ENCODE measurements at places on chromosomes 6 and 20.

GRCh38 chr6:25717866-25718740 is 36.4 kb upstream of the SLC17A4 start:
- DNase-seq = no peak

GRCh38 chr20:1856424-1856823 is 38.8 kb upstream of the SIRPA start:
- no peak for DNase-seq

DNA sequence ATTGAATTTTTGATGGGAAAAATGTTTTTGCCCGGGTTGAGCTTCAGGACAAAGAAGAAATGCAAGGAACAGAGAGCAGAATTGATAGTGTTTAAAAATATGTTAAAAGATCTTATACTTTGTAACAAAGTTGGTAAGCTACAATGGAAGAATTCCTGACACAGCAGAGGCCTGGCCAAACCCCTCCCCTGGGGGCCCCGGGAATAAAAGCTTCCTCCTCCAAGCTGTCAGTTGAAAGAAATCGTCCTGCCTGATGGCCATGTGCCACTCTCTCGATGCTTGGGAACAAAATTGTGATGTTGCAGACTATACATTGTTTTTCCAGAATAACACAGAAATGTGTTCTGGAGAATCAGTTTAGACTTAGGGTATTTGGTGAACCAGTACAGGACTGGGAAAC is 14.2 kb upstream of the TOX2 start:
- no peak for DNase-seq

DNA sequence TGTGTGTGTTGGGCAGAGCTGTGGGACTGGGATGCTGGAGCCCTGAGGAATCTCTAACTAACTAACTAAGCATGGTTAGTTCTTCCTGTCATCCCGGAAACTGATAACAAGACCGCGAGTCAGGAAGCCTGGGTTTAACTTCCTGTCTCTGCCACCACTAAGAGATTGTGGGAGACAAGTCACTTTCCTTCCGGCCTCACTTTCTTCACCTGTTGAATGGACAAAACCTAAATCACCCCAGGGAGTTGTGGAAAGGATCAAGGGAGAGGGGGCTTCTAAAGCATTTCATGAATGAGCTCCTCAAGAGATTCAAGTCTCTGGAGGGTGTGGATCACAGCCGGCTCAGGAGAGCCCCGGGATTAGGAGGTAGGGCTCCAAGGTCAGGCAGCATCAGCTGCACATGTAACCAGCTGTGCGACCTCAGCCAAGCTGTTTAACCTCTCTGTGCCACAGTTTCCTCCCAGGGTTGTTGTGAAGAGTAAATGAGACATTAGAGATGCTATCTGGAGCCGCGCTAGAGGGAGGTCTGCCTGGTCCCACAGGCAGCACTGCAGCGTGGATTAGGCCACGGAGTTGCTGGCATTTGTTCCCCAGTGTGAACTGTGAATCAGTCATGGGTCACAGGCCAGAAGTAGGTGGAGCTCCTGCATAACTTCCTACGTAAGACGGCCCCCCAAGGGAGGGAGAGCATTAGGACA is 105.1 kb downstream of the TOX2 start:
- DNase-seq = no peak

- DNase-seq = no peak
These were observed 64.1 kb upstream of the NNAT start for GRCh38 chr20:37456948-37457347.

Data from activated T-cell treated with anti-CD3 and anti-CD28 coated beads for 48 hours (primary cell).